NCI-H187 treated with DMSO at 0.1 percent for 48 hours (cell line): ENCODE measurements at places on chromosomes 6 and 20.

DNA sequence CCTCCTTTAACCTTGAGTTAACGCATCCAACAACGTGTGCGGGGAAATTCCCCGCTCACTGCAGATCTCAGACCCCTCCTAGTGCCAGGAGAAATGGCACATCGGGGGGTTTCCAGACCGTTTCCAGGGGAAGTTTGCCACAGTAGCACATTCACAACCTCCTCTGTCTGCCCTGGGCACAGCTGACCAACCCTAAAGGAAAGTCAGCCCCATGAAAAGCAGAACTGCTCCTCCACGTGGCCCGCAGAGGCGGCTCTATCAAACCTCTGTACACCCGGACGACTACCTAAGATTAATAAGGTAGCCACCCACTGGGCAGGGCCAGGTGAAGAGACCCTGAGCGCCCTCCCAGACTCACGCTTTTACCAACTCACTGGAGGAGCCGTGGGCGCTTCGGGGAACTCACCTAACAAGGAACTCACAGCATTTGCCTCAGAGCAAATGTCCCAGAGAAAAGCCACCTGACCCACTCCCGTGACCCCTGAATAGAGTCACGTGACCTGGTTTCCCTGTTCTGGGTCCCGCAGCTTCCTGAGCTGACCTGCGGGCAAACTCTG, 93.1 kb downstream of the PRND start:
- no peak for DNase-seq

GRCh38 chr6:148745926-148746325, 904 bp upstream of the UST start:
- no peak for DNase-seq

- no peak for DNase-seq
These were observed 4.5 kb downstream of the DEK start for GRCh38 chr6:18259675-18260447.

GRCh38 chr6:168179133-168179532, 100.1 kb upstream of the FRMD1 start:
- DNase-seq = no peak

GRCh38 chr20:32248043-32248442, 29.4 kb upstream of the KIF3B start:
- DNase-seq = no peak

DNA sequence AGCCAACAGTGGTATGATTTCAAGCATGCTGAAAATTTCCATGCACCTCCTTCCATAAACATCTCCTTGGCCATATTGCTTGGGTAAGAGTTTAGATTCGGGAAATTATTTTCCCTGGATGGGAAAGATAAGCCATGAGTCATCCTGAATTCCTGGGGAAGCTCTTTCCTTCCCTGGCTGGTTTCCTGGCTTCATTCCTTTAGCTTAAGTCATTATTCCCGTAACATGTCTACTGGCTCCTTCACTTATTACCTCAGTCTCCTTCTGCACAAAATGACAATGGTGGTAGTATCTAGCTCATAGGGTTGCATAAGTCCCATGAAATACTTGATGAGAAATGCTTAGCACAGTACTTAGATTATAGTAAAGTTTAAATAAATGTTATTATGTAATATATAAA, 27.6 kb downstream of the TINAG start:
- DNase-seq = no peak

GRCh38 chr20:35040646-35041045, 52.0 kb downstream of the TRPC4AP start:
- no peak for DNase-seq

DNA sequence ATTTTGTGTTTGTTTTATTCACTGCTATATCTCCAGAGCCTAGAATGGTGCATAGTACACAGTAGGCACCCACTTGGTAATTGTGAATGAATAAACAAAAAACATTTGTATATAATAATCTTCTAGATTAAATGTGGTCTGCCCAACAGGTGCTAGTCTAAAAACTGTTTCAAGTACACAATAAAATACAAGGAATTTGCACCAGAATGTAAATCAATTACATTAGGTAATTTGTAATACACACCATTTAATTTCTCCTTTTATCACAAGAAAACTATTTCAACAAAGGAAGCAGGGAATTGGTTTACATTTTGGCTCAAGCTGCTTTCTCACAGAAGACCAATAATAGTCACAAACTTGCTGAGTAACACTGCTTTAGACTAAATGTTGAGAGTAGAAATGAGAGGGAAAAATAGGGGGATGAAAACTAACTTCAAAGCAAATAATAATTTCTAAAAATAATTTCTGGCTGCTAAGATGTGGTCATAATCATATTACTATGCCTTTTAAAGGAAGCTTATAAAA, 22.1 kb downstream of the RUNX2 start:
- no peak for DNase-seq

- DNase-seq = no peak
These were observed 328.8 kb upstream of the MANEA start for GRCh38 chr6:95248499-95248898.

DNA sequence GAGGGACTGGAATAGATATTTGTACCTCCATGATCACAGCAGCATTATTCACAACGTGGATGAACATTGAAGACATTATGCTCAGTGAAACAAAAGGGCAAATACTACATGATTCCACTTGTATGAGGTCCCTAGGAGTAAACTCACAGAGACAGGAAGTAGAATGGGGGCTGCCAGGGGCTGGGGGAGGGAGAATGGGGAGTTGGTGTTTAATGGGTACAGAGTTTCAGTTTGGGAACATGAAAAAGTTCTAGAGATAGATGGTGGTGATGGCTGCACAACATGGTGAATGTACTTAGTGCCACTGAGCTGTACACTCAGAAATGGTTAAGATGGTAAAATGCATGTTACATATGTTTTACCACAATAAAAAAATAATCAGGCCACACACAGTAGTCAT, 164.3 kb upstream of the RREB1 start:
- no peak for DNase-seq

DNA sequence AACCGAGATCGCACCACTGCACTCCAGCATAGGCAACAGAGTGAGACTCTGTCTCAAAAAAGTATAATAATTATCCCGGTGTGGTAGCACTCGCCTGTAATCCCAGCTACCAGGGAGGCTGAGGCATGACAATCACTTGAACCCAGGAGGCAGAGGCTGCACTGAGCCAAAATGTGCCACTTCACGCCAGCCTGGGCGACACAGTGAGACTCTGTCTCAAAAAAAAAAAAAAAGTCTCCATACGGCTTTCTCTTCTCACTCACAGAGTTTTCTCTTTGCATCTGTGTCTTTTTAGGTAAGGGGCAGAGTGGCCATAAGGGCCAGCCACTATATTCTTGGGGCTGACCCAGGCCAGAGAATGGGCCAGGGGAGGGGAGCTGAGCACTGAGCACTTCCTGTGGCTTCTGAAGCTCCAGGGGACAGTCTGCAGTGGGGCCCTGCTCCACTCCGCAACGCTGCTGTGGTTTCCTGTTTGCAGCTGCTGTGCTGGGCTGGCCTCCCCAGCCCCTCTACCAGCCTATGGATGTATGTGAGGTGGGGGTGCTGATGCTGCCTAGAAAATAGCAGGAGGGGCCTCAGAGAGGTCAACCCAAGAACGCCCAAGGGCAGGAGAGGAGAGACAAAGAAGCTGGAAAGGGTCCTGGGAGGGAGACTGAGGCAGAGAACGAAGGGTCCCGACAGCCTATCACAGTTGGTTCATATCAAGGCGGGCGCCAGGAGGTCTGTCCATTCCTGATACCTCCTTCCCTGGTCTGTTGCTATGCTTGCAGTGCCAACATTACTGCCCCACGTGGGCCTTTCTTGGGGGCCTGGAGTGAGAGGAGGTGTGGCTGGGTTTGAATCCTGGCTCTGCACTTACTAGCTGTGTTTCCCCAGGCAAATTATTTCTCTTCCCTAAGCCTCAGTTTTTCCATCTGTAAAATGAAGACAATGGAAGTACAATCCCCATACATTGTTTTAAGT, 16.0 kb downstream of the SLA2 start:
- DNase-seq = no peak

DNA sequence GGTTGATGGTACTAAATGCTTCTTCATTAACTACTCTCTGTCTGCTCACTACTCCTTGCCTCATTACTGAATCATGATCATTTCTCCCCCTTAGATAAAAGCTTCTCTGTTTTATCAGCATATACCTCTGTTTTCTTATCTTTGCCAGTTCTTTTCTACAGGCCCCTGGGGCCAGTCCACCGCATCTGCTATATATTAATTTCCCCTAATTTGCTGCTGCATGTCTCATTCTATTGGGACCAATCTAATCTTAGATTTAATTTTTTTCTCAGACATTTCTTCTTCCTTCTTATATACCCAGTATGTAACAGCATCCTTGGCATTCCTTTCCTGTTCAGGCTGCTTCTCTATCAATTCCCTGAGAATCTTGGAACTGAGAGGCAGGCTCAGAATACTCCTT, 51.2 kb downstream of the GRIK2 start:
- no peak for DNase-seq

DNA sequence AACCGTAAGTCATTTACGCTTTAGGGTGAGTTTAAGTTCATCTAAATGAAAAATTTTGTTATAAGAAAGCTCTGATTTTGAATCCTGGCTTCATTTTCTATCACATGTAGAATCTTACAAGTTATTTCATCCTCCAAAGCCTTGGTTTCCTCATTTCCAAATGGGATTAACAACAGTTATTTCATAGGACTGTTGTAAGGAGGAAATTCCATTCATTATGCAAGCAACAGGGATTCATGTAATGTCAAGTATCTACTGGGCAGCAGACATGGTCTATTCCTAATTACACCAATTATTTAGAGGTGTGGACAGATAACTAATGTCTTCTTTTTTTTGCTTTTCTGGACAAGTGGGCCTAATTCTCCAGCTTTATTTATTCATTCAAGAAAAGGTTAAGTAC, 154.0 kb downstream of the PDSS2 start:
- DNase-seq = no peak

DNA sequence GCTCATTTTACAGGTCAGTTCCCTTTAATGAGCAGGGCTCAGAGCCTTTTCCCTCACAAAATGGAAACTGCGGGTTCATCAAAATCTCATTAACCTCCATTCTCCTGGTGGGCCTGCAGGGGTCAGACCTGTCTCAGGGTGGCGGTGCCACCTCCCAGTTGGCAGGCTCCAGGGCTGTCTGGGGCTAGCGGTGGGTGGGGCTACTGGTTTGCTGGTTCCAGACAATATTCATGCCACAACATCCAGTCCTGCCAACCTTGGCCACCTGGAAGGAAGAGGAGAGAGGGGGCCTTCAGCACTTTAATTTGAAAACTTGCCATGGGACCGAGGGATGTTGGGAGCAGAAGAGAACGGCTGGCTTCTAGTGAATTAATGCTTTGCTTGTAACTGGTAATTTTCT, 41.9 kb upstream of the CTNNBL1 start:
- DNase-seq = no peak

- DNase-seq = no peak
These were observed 481.6 kb downstream of the PRKN start for GRCh38 chr6:162245830-162246420.

DNA sequence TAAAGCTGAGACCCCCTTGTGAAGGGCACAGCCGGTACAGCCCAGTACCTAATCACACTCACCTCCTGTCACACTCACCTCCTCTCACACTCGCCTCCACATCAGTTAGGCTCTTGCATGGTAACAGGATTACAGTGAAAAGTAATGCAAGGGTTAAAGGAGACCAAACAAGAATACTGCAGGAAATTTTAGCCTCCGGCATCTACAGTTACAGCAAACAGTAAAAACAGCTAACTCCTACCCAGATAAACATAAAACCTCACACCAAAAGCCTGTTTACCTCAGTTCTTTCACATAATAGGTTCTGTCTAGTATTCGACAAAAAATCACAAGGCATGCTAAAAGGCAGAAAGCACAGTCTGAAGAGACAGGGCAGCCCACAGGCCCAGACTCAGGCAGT, 55.6 kb downstream of the FARS2 start:
- no peak for DNase-seq

- DNase-seq = no peak
These were observed 708.6 kb upstream of the MARCKS start for GRCh38 chr6:113148566-113148965.

DNA sequence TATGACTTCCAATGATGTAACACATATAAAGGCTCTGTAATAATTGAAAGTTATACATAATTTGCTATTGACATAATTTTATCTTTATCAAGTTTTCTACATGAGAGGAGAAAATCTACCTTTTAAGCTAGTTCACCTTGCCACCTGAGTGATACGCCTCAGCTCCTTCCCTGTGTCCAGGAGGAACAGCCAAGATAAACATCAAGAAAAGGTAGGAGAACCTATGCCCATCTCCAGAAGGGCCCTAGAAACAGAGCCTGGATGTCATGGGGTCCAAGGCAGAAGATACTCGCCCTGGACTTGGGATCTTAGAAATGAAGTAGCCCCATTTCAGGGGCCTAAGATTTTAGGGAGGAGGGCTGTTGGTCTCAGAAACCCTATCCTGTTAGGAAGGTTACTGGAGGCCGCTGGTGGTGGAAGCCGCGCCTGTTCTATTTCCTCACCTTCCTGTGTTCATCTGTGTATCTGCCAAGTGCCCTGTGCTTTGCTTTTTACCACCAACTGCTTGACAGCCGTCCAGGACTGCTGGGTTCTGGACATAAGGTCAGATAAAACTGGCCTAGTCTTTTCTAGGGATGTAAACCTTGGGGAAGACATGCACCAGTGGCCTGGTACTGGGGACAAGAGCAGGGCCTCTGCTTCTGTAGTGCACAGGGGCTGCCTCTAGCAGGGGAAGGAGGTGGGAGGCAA, 178.5 kb downstream of the ARID1B start:
- no peak for DNase-seq

DNA sequence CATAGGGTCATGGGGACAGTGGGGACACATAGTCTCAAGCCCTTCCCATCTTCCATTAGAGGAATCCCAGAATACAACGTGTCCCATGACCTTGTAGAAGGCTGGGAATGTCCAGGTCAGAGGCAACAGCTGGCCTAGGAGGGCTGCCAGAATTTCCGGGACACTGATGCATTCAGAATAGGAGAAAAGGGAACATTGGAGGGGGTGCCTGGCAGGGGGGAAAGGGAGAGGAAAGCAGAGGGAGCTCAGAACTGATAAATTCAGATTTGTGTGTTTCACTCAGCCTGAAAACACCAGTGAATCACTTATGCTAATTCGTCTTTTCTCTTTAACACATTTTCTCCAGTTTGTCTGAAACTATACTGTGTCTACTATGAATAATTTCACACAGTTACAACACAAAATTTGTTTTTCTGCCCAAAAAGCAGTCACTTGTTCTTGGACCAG, 35.5 kb upstream of the BMP2 start:
- DNase-seq = no peak

- DNase-seq = no peak
These were observed 114.0 kb downstream of the VEGFA start for GRCh38 chr6:43883847-43884651.

DNA sequence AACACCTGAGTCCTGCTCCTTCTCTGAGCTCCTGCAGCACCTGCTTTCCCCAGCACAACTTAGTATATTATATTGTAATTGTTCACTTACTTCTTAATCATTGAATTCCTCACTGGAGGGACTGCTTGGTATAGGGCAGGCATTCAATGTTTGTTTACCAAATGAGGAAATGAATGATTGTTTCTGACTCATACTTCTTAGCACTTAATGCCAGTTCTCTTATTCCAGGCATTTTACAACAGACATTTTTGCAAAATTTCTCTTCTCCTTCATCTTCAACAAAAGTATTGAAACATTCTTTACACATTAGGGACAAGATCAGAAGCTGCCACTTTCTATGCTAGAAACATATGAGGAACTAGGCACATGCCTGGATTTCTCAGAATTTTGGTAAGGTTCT, 119.4 kb downstream of the TBX18 start:
- no peak for DNase-seq

- no peak for DNase-seq
These were observed at the start of gene TBX18 for GRCh38 chr6:84764332-84765049. Gene TBX18, minus strand, starts transcription at chr6:84764598. Its CDS starts 417 bp downstream, at chr6:84764181.
